Hypothalamus (tissue), 51 donors: ENCODE measurements at places on chromosomes 7 and 10.

DNA sequence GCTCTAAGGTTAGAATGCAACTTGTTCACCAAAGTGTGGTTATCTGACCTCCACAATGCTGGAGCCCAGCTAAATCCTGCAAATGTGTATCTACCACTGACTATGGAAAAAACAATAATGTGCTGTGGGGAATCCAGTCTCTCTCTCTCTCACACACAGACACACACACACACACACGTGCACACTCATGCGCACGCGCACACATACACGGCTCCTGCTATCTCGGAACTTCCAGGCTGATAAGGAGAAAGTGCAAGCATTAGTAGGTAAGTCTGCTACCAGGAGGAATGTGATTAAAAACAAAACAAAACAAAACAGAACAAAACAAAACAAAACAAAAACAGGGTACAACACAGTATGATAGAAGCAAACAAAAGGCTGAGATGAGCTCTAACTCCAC is 205.2 kb downstream of the FRMD4A start:
- DNase-seq: no peak

- no peak for DNase-seq
Measured at GRCh38 chr7:6290319-6290741, 17.9 kb upstream of the CYTH3 start.

GRCh38 chr7:14825912-14826311 is 76.6 kb downstream of the DGKB start:
- DNase-seq: no peak

DNA sequence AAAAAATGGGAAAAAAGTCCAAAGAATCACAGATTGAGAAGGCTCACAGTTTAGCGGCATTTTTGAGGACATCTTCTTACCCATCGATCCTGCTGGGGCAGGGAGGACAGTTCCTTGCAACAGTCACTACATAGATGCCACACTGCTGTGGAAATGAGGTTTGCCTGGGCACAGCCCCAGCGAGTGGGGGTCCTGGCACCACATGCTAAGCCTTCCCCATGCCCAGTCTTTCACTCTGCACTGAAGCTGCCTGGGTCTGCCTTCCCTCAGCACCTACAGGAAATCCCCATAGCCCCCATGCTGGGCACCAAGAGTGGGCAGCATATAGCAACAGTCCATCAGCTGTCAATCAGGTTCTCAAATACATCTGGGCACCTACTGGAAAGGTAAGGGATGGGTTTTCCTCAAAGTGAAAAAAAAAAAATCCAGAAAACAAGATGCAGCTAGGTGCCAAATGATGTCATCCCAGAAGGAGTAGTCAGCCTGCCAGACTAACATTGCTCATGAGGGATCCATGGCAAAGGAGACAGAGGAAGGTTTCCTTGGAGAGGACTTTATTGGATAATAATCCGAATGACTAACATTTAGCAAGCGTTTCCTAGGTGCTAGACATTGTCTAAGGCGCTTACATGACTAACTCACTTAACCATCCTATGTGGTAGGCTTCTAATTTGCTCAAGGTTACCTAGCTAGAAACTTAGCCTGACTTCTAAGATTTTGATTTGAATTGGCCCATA is 125.7 kb upstream of the CXCL12 start:
- no peak for DNase-seq

DNA sequence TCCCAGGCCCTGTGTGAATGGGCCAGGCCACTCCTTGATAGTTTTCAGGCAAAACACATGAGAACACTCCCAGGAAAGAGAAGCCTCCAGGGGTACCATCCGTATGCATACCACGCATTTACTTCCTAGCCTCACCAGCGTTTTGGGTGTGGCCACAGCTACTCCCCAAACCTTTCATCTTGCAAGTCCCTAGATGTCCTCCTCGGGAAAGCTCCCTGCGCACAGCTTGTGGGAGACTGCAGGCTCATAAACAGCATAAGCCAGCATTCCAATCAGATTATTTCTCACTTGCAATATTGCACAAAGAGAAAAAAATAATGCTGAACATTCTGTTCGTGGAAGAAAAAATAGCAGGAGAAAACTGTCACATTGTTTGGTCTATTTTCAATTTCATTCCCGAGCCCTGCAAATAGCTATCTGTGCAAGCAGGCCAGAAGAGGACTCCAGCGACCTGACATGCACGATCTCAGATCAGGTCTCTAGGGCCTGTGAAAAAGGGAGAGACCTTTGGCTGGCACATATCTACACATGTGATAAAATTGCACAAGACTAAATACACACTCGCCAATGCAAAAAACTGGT is 175.6 kb downstream of the PLXNA4 start:
- DNase-seq: no peak

GRCh38 chr7:92785923-92786322 is 50.5 kb downstream of the CDK6 start:
- no peak for DNase-seq

DNA sequence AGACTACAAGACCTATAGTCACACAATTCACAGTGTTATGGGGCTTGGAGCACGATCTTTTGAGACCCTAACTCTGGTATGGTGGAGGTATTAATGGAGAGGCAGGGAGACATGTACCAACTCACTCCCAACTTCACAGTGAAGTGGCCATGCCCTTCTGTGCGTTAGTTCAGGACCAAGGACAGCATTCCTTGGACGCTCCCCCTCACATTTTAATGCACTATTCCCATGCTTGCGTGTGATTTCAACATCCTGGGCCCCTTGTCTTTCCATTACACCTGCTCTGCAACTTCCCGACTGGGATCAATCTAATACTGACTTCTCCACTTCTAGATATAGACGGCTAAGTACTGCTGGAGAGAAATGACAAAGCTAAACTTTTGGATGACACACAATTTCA is 72.7 kb downstream of the PLCE1 start:
- DNase-seq: no peak

DNA sequence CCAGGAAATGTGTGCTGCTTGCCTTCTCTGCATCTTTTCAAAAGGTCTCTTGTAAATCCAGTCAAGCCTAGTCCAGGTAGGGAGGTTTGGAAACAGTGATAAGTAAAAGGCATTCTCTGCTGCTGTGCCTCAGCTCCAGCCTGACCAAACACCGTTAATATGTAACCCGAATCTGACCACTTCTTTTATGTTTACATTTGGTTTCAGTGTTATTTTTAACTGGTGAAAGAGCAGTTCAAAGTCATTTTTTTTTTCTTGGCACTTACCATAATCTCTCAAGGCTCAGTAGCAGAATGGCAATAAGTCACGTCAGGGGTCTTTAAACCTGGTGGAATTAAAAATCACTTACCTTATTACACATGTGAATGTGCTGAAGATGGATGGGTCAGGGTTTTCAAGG is 216.8 kb downstream of the PTEN start:
- no peak for DNase-seq

DNA sequence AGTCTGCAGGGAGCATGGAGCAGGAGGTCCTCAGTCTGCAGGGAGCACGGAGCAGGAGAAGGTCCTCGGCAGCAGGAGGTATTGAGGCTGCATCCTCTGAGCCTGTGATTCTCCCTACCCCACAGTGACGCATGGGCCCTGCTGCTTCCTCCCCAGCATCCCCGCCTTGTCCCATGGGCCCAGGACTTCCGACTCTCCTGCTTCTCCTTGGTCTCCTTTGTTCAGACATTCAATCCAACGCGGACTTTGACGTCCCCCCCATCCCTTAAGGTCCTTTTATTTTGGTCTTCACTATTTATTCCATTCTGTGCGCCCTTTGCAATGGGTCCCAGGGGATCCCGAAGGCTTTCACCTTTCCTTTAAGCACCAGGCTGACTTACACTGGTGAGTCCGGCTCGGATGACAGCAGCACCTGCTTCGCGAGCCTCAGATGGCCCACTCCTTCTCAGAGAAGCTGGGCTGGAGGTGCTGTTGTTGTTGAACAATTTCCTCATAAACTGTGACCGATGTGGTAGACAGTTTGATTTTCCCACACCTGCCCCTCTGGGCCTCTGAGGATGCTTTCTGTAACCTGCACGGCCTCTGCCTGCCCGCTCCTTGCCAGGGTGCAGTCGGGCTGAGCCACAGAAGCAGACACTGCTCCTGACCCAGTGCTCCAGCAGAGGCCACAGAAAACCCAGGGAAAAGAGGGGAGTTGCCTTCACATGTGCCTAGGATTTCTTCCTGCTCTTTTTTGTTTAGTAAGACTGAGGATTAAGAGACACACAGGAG is 407.2 kb upstream of the SHH start:
- DNase-seq: no peak

GRCh38 chr7:95011995-95012394 is 104.6 kb downstream of the PPP1R9A start:
- no peak for DNase-seq

DNA sequence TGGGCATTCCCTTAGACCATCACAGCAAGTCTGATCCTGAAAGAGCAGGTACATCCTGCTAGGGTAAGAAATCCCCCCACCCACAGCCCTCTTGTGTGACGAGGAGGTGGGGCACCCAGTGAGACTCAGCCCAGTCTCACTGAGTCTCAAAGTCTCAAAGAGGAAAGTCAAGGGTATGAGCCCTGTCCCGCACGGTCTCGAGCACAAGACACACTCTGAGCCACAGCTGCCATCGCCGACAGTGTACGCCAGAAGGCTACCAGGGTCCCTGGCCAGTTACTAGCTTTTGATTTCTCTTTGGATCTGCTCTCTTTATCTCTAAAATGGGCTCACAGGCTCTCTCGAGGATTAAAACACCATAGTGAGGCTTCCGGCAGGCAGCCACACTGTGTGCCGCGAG is 190.2 kb downstream of the TNS3 start:
- DNase-seq: no peak

- no peak for DNase-seq
Measured at GRCh38 chr7:143321734-143322133, 5.8 kb downstream of the CLCN1 start.

DNA sequence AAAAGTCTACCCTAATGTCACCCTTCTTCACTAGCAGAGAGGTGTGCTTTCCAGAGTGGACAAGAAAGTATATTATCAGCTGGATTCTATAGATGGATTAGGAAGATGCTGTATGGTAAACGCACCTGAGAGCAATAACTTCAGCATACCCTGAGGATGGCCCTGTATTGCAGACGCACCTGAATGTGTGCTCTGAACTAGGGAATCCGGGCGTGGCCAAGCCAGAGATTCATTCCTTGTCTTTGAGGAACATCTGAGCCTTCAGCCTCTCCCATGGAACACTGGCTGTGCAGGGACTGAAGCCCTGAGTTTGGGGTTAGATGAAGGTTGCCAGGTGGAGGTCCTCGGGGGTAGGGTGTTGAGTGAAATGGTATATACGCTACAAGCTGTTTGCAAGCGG is 66.2 kb upstream of the NFE2L3 start:
- no peak for DNase-seq

DNA sequence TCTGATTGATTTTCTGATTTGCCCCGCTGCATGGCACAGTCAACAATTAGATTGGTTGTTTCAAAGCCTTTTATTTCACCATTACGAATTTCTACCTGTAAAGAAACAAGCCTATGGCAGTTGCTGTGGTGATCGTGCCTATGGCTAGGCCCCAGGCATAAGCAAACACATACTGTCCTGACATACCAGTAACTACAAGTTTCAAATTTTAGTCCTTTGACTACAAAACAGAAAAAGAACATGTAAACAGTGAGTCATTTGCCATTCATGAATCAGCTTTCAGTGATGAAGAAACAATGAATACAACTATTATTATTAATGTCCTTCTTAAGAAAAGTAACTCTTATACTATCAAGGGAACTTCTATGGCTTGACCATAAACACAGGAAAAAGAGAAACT is 168.0 kb upstream of the LRRN3 start:
- no peak for DNase-seq

- no peak for DNase-seq
Measured at GRCh38 chr7:158753900-158754299, 49.3 kb upstream of the NCAPG2 start.

DNA sequence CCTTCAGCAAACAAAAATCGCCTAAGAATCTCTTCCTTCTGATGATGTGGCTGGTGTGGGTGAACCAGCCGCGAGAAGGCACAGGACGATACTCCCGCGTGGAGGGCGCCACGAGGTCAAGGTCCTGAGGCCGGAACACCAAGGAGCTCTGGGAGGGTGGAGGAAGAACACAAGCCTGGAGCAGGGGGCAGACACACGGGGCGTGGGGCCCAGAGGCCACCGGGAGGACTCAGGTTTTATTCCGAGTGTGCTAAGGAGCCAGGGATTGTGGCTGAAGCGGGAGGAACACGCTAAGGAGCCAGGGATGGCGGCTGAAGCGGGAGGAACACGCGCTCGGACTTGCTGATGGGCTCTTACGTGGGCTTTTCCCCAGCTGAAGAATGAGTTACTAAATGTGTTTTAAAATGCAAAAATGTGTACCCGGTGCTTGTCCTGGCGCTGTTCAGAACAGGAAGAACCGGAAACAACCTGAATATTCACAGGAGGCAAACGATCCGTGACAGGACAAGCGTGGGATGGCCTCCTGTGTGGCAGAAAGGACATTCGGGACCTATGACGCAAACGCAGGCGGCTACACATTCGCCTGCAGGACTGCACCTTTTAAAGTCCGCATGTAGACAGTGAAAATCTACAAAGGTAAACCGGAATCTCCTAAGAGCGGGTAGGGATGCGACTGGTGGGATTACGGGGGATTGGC is 64.0 kb downstream of the MAD1L1 start:
- no peak for DNase-seq

DNA sequence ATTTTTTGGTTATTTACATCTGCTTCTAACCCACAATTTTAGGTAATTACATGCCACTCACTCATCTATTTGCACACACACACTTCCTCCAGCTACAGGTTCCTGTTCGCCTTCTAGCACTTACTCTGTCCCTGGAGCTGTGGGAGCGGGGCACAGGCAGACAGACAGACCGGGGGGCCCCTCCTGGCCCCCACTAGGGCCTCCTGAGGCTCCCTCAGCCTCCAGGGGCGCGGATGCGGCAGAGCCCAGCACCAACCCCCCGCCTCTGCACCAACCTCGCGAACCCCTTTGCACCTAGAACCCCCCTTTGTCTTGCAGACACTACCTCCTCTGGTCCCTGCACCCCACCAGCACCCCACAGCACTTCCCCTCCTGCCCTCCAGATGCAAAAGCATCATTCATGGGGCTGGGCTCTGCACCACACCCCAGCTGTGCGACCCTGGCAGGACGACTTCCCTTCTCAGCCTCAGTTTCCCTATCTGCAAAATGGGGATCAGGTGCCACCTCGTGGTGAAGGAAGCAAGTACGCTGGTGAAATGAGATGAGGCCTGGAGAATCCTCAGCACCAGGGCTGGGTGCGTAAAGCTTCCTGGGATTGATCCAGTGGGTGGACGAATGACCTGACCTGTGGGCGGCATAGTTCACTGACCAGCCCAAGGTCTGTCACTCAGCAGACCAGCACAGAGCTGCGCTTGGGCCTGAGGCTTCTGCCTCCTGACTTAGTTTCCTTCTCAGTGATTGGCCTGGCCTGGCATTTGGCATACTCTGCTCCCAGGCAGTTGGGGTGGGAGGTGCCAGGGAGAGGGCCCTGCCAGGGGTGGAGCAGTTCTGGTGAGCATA is 37.9 kb downstream of the ELFN1 start:
- no peak for DNase-seq

- DNase-seq: peak; percentile 79
Measured at GRCh38 chr10:102117391-102118159, 2.6 kb downstream of the LDB1 start.

DNA sequence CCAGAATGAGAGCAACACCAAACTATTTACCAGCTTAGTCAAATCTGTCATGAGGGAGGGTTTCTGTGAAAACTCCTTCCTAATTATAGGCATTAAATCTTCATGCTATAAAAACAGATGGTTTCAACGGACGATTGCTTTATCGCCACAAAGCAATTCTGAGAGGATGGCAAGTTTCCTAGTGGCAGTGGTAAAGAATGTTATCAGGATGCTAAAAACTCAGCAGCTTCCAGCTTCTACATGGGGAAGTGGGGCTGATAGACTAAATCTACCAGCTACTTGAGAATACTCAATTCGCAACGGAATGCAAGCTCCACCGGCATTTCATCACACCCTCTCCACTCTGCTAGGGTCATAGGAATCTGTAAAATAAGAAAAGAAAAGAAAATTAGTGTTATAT is 41.8 kb downstream of the JCAD start:
- DNase-seq: no peak
